Umbilical cord (tissue), 2 donors: ENCODE measurements at places on chromosomes 1 and 21. TPM values are rescaled to one million over a fixed set of nuclear protein-coding genes. Genes with fewer than 3 reads are reported as not detected.

- DNase-seq = no peak
Observed at GRCh38 chr1:19941206-19941568, 17.8 kb upstream of the PLA2G2E start.

DNA sequence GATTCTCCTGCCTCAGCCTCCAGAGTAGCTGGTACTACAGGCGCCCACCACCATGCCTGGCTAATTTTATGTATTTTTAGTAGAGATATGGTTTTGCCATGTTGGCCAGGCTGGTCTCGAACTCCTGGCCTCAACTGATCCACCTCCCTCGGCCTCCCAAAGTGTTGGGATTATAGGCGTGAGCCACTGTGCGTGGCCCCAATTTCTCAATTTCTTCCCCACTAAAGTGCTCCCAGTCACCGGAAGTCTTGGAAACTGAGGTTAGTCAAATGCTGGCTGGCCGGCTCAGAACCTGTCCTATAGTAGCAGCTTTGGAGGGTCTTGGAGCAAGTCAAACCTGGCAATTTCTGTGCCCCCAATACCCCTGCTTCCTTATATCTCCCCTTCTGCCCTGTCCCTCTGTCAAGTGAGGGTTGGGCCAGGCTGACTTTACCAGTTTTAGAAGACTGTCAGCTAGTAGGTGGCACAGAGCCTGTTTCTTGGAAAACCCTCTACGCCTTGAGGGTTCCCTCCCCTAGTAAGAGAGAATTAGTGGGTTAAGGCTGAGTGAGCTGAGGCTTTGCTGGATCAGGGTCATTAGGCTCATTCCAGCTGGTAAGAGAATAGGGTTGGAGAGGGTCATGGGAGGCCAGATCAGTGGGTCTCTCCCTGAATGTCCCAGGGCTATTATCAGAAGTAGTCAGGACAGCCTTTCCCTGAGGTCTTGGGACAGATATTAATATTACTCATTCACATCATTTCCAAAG is 8.3 kb upstream of the EPB41 start:
- no peak for DNase-seq

DNA sequence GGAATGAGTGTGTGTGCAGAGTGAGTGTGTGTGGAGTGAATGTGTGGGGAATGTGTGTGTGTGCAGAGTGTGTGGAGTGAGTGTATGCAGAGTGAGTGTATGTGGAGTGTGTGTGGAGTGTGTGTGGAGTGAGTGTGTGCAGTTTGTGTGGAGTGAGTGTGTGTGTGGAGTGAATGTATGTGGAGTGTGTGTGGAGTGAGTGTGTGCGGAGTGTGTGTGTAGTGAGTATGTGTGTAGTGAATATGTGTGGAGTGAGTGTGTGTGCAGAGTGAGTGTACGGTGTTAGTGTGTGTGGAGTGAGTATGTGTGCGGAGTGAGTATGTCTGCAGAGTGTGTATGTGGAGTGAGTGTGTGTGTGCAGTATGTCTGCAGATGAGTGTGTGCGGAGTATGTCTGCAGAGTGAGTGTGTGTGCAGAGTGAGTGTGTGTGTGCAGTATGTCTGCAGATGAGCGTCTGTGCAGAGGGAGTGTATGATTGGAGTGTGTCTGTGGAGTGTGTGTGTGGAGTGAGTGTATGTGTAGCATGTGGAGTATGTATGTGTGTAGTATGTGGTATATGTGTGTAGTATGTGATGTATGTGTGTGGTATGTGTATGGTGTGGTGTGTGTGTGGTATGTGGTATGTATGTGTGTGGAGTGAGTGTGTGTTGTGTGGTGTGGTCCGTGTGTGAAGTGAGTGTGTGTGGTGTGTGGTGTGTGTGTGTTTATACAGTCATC is 59.7 kb upstream of the CLDN14 start:
- DNase-seq = no peak

DNA sequence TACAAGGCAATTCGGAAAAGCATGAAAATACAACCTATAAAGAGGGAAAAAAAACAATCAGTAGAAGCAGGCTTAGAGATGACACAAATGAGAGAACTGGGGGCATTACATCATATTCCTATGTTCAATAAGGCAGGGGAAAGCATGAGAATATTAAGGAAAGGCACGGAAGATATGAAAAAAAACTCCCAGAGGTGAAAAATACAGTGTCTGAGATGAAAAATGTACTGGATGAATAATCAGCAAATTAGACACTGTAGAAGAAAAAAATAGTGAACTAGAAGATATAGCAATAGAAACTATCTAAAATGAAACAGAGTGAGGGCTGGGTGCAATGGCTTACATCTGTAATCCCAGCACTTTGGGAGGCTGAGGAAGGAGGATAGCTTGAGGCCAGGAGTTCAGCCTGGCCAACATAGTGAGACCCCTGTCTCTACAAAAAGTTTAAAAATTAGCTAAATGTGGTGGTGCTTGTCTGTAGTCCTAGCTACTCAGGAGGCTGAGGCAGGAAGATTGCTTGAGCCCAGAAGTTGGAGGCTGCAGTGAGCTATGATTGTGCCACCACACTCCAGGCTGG is 101.8 kb downstream of the ST3GAL3 start:
- DNase-seq = no peak

DNA sequence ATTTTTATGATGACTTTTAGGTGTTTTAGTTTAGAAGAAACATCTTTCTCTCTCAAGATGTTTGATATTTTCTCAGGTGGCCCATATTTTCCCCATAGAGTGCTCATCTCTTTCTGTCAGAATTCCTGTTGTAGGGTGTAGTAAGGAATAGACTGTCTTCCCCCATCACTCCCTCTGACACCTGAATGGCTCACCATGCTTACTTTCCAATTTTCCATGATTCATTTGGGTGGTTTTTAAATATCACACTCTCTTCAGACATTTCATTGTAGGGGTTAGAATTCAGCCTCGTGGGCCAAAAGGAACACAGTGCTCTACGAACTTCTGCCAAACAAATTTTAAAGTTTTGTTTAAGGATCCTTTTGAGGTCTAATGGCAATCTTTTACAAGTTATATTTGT is 24.0 kb downstream of the GIPC2 start:
- DNase-seq = no peak

GRCh38 chr1:108016451-108016920 is 51.5 kb upstream of the VAV3 start:
- DNase-seq = peak; percentile 10

The TSEN15 gene
- total RNA-seq = 38.8 TPM

- DNase-seq = peak; percentile 17
Observed at GRCh38 chr1:4726620-4727341, 72.4 kb downstream of the AJAP1 start.

DNA sequence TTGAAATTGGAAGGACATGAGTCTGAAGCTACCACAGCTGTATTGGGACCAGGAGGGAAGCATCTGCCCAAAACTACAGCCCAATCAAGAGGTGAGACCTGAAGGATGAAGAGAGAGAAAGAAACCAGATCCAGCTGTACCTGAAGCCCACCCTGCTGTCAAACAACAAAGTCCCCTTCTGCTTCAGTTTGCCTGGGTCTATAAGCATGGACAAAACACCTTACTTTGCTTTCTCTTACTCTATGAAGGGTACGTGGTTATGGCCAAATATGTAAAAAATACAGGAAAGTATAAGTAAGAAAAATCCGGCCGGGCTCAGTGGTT is 26.4 kb downstream of the TOMM20 start:
- DNase-seq = no peak

- no peak for DNase-seq
Observed at GRCh38 chr1:65253800-65254319, 55.5 kb upstream of the DNAJC6 start.

DNA sequence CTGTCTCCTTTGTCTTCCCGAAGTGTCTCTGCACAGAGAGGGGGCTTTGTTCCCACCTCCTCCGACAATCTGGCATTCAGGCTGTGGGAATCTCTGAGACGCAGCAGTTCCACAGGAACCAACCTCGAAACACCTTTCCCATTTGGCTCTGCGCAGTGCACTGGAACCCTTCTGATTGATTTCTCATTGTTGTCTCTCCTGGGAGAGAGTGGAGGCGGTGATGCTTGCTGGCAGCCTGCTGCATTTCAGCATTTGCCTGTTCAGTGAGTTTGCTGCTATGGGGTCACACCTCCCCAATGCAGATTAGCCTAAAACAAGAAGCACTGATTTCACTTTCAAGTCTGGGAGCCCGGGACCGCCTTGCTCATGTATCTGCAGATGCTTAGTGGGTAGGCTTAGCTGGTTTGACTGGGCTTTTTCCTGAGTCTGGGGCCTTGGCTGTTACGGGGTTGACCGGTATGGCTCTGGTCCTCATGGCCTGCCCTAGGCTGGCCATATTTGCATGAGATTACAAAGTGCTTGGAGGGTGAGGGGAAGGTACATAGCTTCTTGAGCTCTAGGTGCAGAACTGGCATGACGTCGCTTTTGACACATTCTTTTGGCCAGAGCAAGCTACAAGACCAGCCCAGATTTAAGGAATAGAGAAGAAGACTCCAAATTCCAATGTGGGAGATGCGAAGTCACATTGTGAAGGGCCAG is 695.3 kb downstream of the PTPRU start:
- no peak for DNase-seq

DNA sequence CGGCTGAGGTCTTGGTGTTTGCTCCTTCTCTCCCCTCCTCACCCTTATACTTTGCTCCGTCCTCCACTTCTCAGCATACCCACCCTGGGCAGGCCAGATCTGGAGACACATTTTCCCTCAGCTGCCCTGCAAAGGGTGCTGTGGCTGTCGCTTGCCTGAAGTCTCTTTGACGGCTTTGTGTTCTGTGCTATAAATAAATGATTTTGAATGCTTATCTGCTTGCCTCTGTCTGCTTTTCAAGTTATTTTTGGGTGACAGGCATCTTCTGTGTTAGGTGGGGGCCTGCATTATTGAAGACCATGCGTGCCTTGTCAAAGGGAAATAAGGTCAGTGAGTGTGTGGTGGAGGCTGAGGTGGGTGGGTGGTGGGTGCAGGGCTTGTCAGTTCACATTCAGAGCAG is 66.9 kb upstream of the KCND3 start:
- no peak for DNase-seq

The CR1L gene
- not detected for total RNA-seq

DNA sequence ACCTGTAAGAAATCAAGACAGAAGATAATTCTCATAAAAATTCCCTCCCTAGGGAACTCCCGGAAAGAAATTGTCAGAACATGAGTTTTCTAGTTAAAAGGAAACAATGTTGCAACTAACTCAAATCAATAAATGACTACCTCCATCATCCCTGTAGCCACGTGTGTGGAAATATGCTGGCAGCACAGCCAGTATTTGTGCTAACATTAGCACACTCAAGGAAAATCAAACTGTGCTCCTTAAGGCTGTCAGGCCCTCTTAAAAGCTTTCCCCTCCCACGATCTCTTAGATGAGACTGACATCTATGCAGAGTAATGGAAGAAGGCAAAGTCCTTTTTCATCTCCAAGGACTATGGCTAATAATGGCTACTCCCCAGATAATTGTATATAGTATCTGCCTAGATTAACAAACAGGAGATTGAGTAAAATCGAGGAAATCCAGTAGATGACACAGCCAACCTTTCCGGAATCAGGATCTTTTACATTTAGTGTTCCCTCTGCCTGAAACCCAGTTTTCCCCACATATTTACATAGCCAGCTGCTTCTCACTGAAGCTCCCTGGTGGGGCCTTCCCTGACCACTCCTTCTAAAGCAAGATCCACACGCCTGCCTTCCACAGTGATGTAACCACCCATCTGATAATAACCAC is 50.9 kb upstream of the NR5A2 start:
- DNase-seq = peak; percentile 69

GRCh38 chr1:233245191-233245765 is 50.2 kb downstream of the PCNX2 start:
- no peak for DNase-seq

DNA sequence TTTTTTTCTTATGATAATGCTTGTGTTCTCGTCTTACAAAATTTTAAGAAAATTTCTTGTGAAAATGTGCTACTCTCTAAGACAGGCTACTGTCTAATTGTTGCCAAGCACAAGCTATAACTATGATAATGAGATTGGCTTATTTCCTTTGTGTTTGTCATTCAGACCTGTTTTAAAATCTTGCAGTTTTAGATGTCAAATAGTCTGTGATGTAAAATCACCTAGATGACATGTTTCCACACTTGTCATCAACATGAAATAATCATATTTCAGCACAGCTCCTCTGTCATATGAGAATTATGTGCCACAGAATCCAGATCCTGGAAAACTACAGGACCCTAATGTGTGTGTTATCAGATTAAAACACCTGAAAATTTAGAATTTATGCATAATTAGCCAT is 539.7 kb downstream of the USP25 start:
- DNase-seq = no peak

GRCh38 chr1:20719261-20719660 is 1.5 kb upstream of the KIF17 start:
- DNase-seq = no peak

The S100A5 gene
- total RNA-seq = not detected

- no peak for DNase-seq
Observed at GRCh38 chr1:22283596-22283995, 140.7 kb upstream of the WNT4 start.

The ADSS2 gene
- 78.0 TPM for total RNA-seq

GRCh38 chr1:206453111-206453510 is 17.2 kb upstream of the IKBKE start:
- no peak for DNase-seq

- DNase-seq = peak; percentile 29
Observed at GRCh38 chr1:48697066-48697707, 79.5 kb downstream of the BEND5 start.

- no peak for DNase-seq
Observed at GRCh38 chr1:75492011-75492410, 118.9 kb downstream of the SLC44A5 start.

The NFASC gene
- 6.0 TPM for total RNA-seq

DNA sequence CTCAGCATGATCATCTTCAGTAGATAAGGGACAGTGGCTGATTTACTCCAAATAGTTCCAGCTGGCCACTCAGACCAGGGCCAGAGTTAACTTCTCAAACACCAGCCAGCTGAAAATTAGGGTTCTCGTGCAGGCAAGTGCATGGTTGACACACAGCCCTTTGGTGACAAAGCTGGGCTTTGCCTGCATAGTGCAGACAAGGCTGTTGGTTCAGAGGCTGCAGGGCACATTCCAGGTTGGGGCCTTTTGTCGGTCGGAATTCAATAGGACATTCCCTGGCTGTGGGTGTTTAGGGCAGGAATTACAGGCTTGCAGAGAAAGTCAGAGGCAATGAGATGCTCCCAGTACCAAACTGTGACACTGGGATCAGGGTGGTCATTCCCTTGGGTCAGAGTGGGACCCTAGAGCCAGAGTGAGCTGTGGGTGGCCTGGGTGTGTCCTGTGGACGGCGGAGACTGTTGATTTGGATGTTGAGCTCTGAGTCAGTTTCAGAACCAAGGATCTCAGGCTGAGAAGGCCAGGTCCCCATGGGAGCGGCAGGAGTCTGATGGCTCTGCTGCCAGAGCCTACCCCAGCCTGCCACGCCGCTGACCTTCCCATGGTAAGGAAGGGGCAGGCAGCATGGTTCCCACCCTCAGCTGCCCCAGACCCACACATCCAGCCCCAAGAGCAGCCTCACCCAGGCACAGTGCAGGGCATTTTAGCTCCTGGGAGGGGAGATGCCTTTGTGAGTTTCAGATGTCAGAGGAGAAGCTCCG is 56.2 kb downstream of the STUM start:
- no peak for DNase-seq

DNA sequence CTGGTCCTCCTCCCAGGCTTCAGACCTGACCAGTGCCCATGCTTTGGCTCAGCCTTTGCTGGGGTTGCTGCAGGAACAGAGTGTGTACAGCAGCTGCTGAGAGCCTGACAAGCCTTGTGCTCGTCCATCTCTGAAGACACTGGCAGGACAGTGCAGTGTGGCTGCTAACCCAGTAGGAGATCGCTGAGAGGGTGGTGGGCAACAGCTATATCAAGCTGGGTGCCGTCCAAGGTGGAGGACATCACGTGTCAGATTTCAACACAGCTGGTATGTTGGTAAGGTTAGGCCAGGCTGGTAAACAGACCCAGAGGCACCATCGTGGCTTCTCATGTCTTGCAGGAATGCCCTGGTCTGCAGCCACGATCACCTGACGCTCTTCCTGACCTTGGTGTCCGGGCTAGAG is 17.9 kb upstream of the SLC25A34 start:
- DNase-seq = no peak
